Activated T-helper 1 cell treated with Interleukin-2 at 50 U/mL for 16 hours (primary cell): ENCODE measurements at places on chromosomes 4 and X.

DNA sequence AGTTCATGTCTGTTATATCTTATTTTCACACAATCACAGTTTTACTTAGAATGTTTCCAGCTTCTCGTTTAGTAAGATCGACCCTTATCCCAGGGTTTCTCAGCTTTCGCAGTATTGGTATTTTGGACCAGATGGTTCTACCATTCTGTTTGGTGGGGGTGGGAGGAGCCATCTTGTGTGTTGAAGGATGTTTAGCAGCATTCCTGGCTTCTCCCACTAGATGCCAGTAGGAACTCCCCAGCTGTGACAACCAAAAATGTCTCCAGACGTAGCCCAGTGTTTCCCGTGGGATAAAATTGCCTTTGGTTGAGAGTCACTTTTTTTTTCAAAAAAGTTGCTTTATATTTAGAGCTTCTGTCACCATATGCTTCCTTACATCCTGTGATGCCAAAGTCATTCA, 90.9 kb upstream of the TLR2 start:
- no peak for DNase-seq

DNA sequence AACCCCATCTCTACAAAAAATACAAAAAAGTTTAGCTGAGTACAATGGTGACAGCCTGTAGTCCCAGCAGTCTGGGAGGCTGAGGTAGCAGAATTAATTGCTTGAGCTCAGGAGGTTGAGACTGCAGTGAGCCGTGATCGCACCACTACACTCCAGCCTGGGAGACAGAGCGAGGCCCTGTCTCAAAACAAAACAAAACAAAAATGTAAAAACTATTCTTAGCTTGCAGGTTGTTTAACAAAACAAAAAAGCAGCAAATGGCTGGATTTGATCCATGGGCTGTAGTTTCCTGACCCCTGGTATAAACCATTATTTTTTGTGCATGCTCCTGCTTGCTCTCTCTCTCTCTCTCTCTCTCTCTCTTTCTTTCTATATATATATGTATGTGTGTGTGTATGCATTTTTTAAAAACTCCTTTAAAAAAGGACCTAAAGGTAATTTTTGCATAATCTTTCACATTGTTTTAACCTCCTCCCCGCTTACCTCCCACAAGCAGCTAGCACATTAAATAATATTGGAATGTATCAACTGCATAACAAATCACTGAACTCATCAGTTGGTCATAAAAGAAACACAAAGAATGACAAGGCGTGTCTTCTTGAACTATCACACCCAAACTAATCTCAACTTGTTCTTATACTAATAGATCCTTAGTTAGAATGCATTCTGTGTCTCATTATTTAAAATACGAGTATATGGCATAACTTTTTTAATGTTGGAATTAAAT, 4.8 kb downstream of the AREG start:
- DNase-seq, result no peak

DNA sequence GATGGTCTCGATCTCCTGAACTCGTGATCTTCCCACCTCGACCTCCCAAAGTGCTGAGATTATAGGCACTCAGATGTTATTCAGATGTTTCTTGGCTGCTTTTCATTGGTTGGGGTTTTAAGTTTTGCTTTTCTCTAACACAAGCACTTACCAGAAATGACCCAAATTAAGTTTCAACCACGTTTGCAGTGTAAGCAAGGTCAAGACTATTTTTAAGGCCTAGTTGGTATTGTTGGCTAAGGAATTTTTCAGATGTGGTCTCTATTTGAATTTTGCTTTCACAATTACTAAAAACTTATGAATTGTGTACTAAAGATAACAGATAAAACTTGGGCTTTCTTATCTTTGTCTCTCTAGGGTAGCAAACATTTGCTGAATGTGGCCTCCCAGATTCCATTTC, 1756.9 kb upstream of the TENM3 start:
- DNase-seq, result no peak

- DNase-seq, result no peak
Observed at GRCh38 chrX:30948626-30949025, 59.6 kb upstream of the TAB3 start.

DNA sequence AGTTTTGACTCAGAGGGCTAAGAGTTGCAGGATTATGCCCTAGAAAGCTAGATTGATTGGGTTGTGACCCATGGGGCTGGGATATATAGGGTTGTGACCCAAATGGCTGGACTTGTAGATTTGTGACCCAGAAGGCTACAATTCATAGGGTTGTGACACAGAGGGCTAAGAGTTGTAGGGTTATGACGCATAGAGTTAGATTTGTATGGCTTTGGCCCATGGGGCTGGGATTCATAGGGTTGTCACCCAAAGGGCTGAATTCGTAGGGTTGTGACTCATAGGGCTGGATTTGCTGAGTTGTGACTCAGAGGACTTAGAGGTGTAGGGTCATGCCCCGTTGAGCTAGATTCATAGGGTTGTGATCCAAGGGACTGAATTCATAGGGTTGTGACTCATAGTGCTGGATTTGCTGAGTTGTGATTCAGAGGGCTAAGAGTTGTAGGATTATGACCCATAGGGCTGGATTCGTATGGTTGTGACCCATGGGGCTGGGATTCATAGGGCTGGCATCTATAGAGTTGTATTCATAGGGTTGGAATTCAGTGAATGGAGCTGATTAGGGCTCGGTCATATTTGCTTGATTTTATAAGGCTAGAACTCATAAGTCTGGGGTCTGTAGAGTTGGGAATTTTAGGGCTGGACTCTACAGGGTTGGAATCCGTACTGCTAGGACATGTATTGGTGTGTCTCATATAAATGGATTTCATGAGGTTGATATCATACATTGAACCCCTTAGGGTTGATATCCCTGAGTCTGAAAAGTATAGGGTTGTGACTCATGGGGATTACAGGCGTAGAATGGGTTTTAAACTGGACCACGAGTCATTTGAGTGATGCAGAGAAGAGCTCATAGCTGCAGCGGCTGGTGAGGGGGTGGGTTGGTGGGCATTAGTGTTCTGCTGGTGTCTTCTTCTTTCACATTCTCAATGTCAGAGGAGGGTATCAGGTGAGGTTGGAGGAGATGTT, 125.7 kb downstream of the CRLF2 start:
- DNase-seq, result no peak

GRCh38 chr4:37650481-37650880, 35.7 kb downstream of the RELL1 start:
- no peak for DNase-seq

DNA sequence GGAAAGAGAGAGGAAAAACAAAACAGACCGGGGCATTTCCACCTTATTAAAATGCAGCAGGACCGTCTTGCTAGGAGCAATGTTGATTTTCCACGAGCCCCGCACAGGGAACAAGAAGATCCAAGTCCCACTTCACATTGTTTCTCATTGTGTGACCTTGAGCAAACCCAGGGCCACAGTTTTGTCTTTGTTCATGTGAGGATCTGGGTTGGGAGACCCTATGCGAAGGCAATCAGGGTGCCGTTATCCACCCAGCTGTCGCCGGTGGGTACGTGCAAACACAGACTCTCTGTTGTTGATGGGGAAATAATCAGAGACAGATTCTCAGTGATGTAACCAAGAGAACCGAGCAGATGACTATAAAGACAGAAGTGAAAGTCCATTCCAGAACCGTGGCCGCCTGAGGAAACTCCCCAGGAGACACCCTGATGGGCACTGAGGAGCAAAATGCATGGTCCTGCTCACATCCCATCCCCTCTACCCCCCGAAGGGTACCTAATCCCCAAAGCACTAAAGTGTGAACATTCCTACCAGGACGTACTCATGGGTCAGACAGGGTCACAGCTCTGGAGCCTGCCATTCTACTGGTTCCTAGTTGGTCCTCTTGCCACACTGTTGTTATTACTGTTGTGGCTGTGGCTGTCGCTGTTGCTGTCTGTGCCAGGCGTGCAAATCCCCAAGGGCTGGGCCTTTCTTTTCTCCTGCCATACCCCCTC, 102.7 kb upstream of the RBPJ start:
- DNase-seq, result no peak

GRCh38 chrX:148958901-148959300, 458.5 kb downstream of the AFF2 start:
- no peak for DNase-seq

DNA sequence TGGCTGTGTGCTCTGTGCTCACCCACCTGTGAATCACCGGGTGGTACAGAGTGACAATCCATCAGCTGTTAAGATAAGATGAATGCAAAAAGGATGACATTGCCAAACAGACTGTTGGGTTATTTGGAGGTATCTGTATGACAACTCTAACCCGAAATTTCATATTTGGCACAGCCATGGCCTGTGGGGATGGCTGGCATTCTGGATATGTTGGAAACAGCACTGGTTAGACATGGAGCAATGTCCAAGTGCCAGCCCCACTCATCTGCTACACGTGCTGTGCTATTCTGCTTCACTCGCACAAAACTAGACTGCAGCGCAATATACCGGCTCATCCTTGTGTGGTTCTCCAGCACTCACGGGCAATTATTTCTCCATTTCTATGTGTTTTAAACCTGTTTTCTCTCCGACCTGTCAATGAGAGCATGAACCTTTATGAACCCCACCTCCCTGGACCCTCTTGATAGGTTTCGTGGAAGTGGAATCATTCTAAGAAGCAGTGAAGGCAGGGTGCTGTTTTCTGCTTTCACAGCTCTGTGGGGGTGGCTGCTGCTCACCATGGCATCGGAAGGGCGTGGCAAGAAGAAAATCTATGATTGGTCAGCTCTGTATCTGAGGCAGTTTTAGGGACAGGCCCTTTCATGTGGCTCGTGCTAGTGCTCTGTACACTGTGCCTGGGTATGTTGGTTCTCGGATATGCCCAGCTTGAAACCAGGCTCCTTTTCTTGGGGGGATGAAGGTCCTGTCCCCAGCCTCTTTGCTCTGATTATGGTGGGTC, 94.9 kb downstream of the ENPP6 start:
- no peak for DNase-seq

GRCh38 chrX:65985922-65986588, 53.8 kb downstream of the VSIG4 start:
- no peak for DNase-seq

DNA sequence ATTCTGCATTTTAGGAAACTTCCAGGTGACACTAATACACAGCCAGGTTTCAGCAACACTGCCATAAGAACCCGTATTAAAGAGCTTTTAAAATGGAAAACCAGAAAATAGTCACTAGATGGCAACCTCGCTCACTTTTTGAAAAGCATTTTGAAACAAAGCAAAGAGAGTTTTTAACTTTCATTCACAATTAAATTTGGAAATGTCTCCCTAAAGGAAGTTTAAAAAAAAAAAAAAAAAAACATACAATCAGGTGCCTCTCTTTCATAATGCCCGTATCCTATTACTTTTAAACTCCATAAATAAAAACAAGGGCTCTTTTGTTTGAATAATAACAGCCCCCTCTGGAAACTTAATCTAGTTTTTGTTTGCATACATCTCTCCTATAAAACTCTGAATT, 20.3 kb downstream of the MEPE start:
- no peak for DNase-seq

GRCh38 chr4:62208921-62209320, 1008.8 kb downstream of the ADGRL3 start:
- no peak for DNase-seq
